ENCODE measurements at places on chromosomes 1 and 21.

DNA sequence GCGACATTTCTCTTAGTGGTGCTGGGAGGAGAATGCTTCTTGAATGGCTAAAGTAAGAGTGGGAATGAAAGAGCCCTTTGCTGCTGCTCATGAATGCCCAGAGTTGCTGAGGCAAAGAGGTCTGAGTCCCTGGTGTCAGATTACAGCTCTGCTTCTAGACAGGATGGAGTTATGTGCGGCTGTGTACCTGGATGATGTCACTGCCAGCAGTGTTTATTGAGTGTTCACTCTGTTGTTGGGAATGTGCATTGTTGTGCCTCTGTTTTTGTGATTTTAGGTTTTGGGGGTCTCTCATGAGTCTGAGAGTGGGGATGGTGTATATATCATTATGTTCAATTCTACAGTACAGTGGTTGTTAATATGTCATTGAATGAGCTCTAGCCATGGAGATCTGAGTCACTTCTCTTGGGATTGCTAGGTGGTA is 2.7 kb downstream of the CDC14A start:
- DNase-seq = no peak

DNA sequence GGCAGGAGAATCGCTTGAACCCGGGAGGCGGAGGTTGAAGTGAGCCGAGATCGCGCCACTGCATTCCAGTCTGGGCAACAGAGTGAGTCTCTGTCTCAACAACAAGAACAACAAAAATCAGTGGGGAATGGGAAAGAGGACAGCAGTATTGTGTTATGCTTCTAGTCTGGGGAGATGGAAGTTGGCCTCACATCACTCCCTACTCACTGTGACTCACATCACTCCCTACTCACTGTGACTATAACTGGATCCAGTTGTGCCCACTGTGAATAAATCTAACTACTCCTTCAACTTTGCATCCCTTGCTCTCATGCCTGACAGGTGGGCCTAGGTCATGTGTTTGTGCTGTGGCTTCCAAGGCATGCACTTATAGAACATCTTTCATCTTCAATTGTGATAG is 285.4 kb upstream of the USP24 start:
- no peak for DNase-seq

DNA sequence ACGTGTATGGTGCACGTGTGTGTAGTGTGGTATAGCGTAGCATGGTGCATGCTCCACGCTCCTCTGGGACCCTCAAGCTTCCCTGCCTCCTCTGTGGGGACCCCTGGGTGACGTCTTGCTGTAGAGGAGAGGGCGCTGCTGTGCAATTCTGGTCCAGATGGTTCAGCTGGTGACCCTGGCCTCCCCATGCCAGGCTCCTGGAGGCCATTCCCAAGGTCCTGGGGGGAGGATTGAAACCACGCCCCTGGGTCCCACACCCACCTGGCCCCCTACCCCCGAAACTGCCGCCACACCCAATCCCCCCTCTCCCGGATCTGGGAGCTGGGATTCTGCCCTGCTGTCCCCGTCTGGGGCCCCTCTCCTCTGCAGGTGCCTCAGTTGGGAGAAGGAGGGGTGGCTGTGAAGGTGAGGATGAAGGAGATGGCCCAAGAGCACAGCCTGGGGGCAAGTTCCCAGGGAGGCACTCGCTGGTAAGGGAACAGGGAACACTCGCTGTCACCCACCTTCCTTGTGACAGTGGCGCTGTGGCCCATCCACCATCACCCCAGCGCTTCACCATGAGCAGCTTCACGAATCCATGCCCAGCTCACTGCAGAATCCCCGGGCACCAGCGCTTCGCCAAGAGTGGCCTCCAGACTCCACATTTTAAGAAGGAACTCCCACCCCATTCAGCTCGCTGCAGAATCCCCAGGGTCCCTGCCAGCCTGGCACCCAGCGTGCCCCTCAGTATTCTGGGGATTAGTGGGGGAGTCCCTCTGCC is 38.0 kb downstream of the WDR4 start:
- DNase-seq = no peak

DNA sequence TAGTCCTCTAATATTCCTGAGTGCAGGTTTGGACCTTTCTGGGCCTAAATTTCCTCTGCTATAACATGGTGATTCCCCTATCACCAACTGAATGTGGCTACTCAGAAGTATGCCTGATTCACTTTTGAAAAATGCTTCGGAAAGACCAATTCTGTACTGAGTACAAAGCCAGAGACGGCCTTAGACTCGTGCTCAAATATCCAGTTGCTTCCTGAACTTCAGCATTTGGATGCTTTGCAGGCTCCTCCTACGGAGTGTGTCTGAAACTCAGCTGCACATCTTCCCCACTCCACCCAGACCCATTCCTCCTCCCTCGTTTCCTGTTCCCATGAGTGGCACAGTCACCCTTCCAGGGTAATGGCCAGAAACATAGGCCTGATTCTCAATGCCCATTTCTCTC is 98.4 kb upstream of the GADD45A start:
- DNase-seq = no peak

DNA sequence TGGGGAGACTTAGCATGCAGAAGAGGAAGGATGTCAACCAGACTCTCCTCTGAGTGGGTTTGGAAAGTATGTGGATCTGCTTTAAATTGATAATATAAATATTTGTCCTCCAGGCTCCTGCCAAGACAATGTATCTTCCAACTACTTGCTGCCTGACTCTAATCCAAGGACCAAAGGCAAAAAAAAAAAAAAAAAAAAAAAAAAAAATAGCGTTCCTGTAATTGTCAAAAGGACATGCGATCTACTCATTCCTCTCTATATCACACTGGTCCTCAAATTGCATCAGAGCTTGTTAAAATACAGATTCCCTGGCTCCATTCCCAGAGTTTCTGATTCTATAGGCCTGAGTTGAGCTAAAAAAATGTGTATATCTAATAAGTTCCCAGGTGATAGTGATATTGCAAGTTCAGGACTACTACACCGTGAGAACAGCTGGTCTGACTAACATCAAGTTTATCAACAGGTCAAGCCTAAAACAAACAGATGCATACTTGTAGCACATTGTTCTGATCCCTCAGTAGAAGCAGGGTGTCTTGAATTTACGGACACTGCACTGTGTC is 141.3 kb downstream of the TNR start:
- DNase-seq = no peak

DNA sequence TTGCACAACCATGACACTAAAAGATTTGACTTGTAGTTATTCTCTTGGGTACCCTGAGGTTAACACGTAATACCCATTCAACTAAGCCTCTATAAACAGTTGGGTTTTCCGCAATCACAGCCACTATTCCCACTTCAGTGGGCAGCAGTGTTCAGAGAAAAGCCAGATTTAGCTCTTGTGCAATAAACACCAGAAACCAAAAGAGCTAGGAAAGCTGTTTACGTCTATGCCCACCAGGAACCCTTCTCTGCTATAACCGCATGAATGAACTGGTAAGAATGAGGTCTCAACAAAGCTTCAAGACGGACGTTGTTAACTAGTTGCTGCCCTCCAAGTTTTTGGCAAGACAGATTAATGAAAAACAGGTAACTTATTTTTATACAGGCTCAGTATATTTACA is 101.3 kb downstream of the SLC45A1 start:
- DNase-seq = no peak

DNA sequence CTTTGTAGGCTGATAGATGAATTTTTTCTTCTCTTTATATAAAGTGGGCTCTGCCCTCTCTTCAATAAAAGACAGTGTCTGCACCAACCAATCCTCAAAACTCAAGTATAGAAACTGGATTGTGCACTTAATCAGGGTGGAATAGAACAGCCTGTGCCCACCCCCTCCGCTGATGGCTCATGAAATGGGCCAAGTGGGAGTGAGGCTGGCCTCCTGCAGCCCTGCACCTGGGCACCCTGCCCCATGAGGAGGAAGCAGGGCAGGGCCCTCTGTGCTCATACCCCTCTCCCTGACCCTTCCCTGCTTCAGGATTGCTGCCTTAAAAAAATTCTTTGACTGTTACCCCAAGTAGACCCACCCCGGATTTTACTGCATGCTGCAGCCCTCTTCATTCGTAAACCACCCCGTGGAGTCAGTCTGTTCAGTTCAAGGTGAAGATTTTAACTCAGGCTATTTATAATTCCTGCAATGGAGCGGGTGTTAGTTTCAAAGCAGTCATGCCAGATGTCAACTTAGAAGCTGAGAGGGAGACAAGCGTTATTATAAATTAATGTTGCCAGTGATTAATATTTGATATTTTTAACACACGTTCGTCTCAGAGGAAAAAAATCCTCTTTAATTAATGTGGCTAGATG is 15.8 kb downstream of the PROK1 start:
- no peak for DNase-seq

DNA sequence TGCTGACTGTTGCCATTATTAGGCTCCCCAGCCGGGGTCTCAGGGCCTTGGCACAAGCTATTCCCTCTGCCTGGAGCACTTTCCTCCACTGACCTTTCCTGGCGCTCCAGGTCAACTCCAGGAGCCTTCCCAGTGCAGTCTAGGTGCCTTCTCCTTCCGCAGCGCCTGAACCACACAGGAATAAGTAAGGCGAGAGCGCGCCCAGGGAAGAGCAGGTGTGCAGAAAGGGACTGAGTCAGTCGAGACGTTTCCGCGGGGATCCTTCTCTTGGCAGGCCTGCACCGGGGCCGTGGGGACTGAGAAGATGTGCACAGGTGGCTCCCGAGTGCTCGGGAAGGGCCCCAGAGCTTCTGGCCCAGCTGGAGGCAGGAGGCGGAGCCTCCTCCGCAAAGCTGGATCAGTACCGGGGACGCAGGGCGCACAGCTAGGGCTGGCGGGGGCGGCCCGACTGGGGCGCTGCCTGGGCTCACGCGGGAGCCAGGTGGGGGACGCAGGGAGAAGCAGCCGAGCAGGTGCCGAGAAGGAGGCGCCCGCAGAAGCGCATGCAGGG is 765 bp upstream of the BMP8A start:
- no peak for DNase-seq

DNA sequence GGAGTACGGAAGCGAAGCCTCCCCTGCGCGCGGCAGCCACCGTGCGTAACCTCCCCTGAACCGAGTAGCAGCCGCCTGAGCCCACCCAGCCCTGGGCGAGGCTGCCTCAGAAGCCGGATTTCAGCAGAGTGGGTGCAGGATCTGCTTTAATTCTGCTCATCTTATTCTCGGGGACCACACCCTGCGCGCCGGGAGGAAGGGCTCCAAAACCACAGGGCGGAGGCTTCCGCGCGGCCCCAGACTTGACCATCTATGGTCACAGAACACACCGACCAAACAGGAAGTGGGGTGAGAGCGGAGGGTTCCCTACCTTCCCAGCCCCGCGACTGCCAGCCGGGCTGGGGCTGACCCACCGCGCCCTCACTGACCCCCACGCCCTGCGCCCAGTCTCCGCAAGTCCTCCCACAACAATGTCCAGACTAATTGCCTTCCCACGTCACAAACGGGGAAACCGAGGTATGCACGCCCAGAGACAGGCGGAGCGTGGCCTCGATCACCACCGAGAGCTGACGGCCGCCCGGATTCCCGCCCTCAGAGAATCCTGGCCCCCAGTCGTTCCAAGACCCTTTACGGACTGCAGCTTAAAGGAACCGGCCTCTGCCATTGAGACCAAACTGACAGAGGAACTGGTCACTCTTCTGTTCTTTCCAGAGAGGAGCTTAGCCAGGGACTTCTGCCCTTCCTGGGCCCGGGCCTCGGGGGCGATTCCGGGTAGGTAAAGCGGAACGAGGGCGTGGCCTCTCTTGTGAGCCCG is 595 bp upstream of the CAP1 start:
- DNase-seq = peak; percentile 86

DNA sequence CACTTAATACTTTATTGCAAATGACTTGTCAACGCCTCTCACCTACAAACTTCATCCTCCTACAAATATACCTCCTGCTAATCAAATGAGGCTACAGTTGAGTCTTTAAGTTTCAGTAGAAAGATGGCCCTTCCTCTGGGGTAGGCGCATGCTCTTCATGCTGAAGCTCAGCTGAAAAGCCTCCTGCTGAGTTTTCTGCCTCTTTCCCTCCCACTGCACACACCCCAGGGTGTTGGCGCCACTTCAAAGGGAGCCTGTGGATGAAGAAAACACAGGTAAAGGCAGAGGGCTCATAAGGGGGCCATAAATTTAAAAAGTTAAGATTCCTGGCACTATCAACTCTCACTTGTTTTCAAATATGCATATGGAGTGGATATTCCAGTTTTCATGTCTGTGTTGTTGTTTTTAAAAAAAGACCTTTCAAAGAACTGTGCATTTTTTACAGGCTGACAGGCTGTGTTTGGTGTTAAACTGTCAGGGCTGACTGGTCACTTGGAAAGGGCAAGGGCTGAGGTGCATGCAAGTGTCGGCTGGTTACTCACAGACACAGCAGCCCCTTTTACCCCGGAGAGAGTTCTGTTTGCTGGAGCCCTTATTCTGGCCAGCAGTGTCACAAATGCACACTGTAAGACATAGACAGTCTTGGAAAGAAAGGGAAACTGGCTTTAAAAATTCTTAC is 42.9 kb upstream of the LGALS8 start:
- DNase-seq = no peak

DNA sequence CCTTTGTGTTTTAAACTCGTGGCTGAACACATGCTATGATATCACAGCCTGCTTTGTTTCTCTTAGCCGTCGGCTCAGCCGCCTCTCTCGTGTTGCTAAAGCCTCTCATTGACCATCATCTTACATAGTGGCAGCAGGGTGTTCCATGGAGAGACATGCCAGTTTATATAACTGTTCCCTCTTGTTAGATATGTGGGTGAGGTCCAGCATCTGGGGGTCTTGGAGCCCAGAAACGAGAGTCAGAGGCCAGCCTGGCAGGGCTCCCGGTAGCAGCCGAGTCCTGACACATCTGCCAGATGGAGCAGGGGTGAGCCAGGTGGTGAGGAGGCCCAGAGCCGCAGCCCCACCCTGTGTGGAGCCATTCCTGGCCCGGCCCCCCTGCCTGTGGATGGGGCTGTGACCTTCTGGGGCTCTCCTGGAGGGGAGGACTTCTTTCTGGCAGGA is 11.9 kb downstream of the PODN start:
- DNase-seq = no peak

GRCh38 chr1:152198982-152199381 is 25.0 kb downstream of the HRNR start:
- DNase-seq = no peak

DNA sequence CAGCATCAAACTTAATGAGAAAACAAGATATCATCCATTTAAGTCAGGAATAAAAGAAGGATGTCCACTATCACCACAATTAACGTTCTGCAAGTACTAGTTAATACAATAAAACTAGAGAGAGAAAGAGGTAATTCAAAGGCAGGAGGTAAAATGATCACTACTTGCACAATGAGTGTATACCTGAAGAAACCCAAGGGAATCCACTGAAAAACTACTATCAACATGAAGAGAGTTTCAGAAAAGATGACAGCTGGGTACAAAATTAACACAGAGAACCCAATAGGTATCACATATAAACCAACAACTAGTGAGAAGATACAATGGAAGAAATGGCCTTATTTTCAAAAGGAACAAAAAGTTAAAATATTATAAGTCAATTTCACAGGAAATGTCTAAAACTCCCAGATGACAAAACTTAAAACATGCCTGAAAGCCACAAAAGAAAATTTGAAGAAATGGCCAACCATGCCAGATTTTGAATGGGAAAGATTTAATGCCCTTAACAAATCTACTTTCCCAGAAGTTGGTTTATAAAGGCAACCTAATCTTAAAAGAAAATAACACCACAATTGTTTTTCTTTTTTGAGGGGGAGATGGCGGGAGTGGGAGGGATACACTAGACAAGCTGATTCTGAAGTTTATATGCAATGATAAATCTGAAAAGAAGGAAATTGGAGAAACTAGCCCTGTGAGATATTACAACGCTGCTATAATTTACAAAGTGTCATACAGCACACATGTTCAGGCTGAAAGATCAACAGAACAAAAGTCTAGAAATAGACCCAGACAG is 17.8 kb downstream of the VPS26C start:
- DNase-seq = no peak

- no peak for DNase-seq
Observed at GRCh38 chr21:43855955-43856354, 9.1 kb upstream of the AGPAT3 start.

GRCh38 chr21:33019885-33020557 is 5.7 kb upstream of the OLIG2 start:
- DNase-seq = no peak
